ENCODE measurements at places on chromosomes 3 and 15. TPM values are rescaled to one million over a fixed set of nuclear protein-coding genes. Genes with fewer than 3 reads are reported as not detected.

DNA sequence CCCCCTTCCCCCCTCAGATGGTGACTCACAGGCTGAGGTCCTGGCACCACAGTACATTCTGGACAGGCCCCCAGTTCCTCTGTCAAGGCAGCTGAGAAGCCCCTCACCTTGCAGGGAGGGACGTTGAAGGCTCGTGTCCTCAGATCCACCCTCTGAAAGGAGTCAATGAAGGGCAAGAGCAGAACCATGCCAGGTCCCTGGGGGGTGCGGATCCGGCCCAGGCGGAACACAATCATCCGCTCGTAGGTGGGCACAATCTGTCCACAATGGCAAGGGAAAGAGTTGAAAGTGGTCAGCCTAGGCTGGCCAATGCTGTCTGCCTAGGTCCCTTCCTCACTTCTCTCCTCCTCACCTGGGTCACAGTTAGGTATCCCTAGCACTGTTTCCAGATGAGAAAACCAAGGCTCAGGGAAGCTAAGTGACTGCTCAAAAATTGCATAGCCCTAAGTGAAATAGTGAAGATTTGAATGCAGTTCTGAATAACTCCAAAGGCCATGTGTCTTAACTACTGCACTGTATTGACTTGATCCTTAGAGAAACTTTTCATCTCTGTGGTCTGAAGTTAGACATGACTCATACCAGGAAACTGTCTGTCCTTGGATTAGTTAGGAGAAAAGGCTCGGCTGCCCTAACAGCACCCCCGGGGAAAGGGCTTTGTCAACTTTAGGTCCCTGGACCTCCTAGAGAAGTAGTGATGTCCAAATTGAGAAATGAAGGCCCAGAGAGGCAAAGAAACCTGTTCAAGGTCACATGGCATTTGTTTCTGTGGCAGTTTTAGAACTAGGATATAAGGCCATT is 2.9 kb downstream of the STOML1 start:
- DNase-seq: no peak
- H3K27me3 ChIP-seq: no peaks in the 10 kb centered on the region
- no peak overlapping the region for H3K27ac ChIP-seq
- H3K4me3 ChIP-seq: no peak overlapping the region
- H3K4me1 ChIP-seq: peaks cover 44% of the 10 kb centered on the region
- no peaks in the 10 kb centered on the region for H3K36me3 ChIP-seq

GRCh38 chr3:172034786-172035685 is 4.3 kb upstream of the FNDC3B start:
- H3K27ac ChIP-seq: no peak overlapping the region
- no peak overlapping the region for H3K4me3 ChIP-seq
- H3K36me3 ChIP-seq: no peaks in the 10 kb centered on the region

GRCh38 chr3:32384938-32385337 is 6.7 kb upstream of the CMTM7 start:
- no peaks in the 10 kb centered on the region for H3K27me3 ChIP-seq
- no peak overlapping the region for H3K4me3 ChIP-seq
- H3K4me1 ChIP-seq: no peaks in the 10 kb centered on the region
- DNase-seq: no peak
- H3K36me3 ChIP-seq: no peaks in the 10 kb centered on the region

GRCh38 chr3:188516515-188516914 is 362.6 kb downstream of the LPP start:
- no peaks in the 10 kb centered on the region for H3K36me3 ChIP-seq
- H3K4me1 ChIP-seq: no peaks in the 10 kb centered on the region
- no peaks in the 10 kb centered on the region for H3K27me3 ChIP-seq
- no peak for DNase-seq
- no peak overlapping the region for H3K4me3 ChIP-seq

- H3K4me1 ChIP-seq: no peaks in the 10 kb centered on the region
- no peak overlapping the region for H3K27ac ChIP-seq
- H3K36me3 ChIP-seq: no peaks in the 10 kb centered on the region
Measured at GRCh38 chr15:32222716-32223115, 180.4 kb downstream of the GOLGA8K start.

GPR176 gene
- 0.33 TPM for polyA plus RNA-seq

GRCh38 chr15:80976851-80977250 is 12.8 kb downstream of the MESD start:
- no peak overlapping the region for H3K27ac ChIP-seq
- H3K4me3 ChIP-seq: no peak overlapping the region

ANKUB1 gene
- polyA plus RNA-seq: not detected

DNA sequence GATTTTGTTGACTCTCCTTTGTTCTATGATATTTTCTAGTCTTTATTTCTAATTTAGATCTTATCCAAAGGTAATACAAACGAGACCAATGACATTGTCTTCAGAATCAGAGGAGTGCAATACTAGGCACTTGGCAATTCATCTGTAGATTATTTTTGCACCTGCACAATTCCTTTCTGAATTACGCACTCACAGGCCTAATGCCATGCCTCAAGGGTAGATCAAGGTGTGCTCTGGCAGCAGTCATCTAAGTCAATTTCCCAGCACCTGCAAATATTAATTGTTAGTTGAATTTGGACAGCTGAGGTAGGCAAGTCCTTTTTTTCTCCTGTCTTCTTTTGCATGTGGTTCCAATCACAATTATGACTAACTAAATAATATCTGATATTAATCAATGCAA is 653.2 kb downstream of the ROBO2 start:
- H3K27ac ChIP-seq: no peak overlapping the region
- no peaks in the 10 kb centered on the region for H3K27me3 ChIP-seq
- DNase-seq: no peak

DNA sequence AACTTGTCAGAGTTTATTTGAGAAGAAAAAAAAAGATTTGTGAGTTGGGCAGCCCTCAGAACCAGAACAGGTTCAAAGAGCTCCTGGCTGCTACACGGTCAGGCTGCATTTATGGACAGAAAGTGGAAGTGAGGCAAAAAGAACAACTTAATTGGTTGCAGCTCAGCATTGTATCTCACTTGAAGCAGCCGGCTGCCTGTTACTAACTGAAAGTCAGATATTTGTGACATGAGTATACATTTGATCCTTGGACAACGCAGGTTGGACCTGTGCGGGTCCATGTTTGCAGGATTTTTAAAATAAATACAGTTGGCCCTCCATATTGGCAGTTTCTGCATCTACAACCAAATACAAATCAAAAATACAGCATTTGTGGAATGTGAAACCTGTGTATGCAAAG is 7.5 kb upstream of the ALDH1L1 start:
- no peaks in the 10 kb centered on the region for H3K4me1 ChIP-seq
- H3K27ac ChIP-seq: no peak overlapping the region
- no peaks in the 10 kb centered on the region for H3K27me3 ChIP-seq

HERC2 gene
- polyA plus RNA-seq: 26.3 TPM

- 0 out of 2 replicates have a peak overlapping the region, but pooled peaks have one; percentile 27 for H3K27ac ChIP-seq
- no peaks in the 10 kb centered on the region for H3K36me3 ChIP-seq
Measured at GRCh38 chr3:151875759-151876158, 2.3 kb downstream of the SUCNR1 start.

C2CD4A gene
- not detected for polyA plus RNA-seq

GRCh38 chr15:78012643-78013077 is 64.9 kb downstream of the TBC1D2B start:
- no peak overlapping the region for H3K27ac ChIP-seq
- H3K4me1 ChIP-seq: no peaks in the 10 kb centered on the region
- H3K4me3 ChIP-seq: no peak overlapping the region
- peaks cover 18% of the 10 kb centered on the region for H3K36me3 ChIP-seq
- DNase-seq: no peak

- H3K27ac ChIP-seq: no peak overlapping the region
- no peak for DNase-seq
- H3K4me1 ChIP-seq: no peaks in the 10 kb centered on the region
- H3K4me3 ChIP-seq: no peak overlapping the region
- no peaks in the 10 kb centered on the region for H3K27me3 ChIP-seq
Measured at GRCh38 chr15:36117296-36117787, 462.1 kb upstream of the CDIN1 start.

DNA sequence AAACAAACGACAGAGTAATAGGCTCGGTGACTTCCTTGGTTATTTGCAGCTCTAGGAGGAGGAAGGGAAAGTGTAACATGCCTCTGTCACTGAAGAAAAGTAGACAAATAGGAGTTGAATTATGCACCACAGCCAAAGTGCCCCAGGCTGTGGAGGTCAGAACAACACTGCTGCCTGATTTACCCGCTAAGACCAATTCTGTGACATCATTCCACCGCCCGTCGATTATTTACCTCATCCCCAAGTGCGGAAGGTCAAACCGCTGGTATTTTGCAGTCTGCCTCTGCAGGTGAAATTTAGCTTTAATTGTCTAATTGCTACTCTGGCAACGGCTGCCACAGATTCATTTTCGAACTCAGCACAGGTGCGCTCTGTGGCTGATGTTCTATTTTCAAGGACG is 106.3 kb upstream of the PRICKLE2 start:
- H3K4me1 ChIP-seq: no peaks in the 10 kb centered on the region
- H3K36me3 ChIP-seq: no peaks in the 10 kb centered on the region
- no peak overlapping the region for H3K4me3 ChIP-seq
- no peaks in the 10 kb centered on the region for H3K27me3 ChIP-seq
- H3K27ac ChIP-seq: no peak overlapping the region
- no peak for DNase-seq

DNA sequence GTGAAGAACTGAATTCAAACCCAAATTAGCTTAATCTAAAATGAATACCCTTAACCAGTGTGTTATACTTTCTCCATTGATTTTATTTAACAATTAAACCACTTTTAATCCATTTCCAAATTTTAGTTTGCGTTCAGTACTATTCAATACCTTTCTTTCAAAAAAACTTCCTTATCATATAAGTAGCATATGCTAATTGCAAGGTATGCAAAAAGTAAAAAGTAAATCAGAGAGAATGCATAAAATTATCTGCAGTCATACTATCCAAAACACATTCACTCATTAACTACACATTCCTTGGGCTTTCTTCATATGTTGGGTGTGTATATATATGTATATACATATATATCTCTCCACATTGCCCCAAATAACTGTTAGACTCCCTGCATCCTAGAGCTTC is 208.8 kb downstream of the CADM2 start:
- H3K27me3 ChIP-seq: no peaks in the 10 kb centered on the region
- no peak overlapping the region for H3K4me3 ChIP-seq
- no peak for DNase-seq
- no peak overlapping the region for H3K27ac ChIP-seq
- no peaks in the 10 kb centered on the region for H3K4me1 ChIP-seq

- peaks cover 22% of the 10 kb centered on the region for H3K4me1 ChIP-seq
- H3K36me3 ChIP-seq: no peaks in the 10 kb centered on the region
- H3K4me3 ChIP-seq: peak overlapping the region; percentile 50
- H3K27me3 ChIP-seq: no peaks in the 10 kb centered on the region
Measured at GRCh38 chr15:73965094-73965757, 26.9 kb downstream of the STOML1 start.

- no peaks in the 10 kb centered on the region for H3K4me1 ChIP-seq
- no peak overlapping the region for H3K4me3 ChIP-seq
- no peak overlapping the region for H3K27ac ChIP-seq
- DNase-seq: no peak
Measured at GRCh38 chr3:155981669-155982068, 111.2 kb downstream of the GMPS start.

GRCh38 chr3:13020159-13020750 is 53.0 kb downstream of the IQSEC1 start:
- peaks cover 53% of the 10 kb centered on the region for H3K4me1 ChIP-seq
- DNase-seq: no peak
- H3K27me3 ChIP-seq: no peaks in the 10 kb centered on the region

DNA sequence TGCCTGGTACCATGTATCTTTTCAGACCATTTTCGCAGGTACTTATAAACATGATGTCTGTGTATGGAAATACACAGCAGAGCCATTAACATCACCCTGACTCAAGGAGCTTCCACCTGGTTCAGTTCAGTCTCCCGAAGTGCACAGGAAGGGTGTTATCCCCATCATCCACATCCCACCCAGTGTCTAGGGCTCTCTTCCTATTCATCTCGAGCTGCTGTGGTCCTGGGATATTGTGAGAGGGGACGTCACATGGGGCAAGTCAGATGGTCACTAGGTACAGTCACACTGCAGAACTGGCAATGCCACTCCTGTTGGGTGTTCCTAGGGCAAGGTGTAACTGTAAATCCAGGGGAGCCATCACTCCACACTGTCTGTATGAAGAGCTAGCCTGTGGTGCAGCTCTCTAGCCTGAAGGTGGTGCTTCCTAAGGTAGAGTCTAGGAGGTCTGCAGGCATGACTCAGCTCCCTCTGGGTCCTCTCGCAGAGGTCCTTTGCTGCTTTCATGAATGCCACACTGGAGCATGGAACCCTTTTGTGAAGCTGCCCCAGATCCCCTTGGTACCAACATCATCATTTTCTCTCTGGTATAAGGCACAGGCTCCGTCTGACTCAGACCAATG is 13.9 kb downstream of the ISLR2 start:
- H3K36me3 ChIP-seq: no peaks in the 10 kb centered on the region
- H3K27ac ChIP-seq: no peak overlapping the region
- H3K4me3 ChIP-seq: no peak overlapping the region
- no peaks in the 10 kb centered on the region for H3K27me3 ChIP-seq
- no peak for DNase-seq

DNA sequence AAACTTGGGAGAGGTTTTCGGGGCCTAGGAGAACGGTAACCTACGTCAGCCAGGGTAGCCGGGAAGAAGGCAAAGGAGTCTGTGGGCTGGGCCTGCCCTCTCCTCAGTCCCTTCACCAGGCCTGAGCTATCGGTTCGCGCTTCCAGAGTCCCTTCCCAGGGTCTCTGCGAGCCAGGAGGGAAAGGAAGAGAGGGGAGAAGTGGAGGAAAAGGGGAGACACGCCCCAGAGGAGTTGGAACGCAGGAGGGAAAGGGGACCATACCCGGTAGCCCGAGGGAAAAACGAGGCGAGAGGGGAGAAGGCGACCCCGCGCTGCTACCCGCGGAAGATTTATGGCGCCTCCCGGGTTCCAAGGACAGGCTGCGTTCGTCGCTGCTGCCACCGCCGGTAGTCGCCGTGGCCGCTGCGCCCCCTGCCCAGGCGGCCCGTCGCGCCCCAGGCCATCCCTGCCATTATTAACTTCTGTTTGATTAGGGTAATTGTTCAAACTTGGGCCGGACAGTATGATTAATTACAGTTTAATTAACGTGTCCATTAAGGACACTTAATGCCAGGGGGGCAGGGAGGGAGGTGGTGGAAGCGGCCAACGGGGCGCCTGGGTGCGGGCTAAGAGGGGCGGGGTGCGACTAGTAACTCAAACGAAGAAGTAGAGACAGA is 3.4 kb upstream of the SKOR1 start:
- DNase-seq: no peak
- no peaks in the 10 kb centered on the region for H3K4me1 ChIP-seq
- no peak overlapping the region for H3K4me3 ChIP-seq
- peaks cover 34% of the 10 kb centered on the region for H3K27me3 ChIP-seq

DNA sequence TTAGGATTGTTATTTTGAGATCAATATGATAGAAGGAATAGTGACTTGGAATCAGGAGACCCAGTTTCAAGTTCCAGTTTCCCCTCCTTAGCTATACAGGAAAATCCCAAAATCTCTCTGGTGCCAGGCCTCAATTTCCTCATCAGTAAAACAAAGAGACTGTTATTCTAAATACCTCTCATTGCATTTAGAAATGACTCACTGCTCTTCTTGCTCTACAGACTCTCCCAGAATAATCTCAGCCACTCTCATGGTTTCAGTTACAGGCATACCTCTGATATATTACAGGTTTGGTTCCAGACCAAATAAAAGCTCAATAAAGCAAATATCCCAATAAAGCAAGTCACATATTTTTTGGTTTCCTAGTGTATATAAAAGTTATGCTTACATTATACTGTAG is 28.3 kb downstream of the IMPG2 start:
- no peaks in the 10 kb centered on the region for H3K36me3 ChIP-seq
- no peaks in the 10 kb centered on the region for H3K27me3 ChIP-seq
- H3K4me1 ChIP-seq: no peaks in the 10 kb centered on the region
- H3K4me3 ChIP-seq: no peak overlapping the region
- no peak overlapping the region for H3K27ac ChIP-seq

- no peaks in the 10 kb centered on the region for H3K4me1 ChIP-seq
- no peaks in the 10 kb centered on the region for H3K27me3 ChIP-seq
- no peak overlapping the region for H3K27ac ChIP-seq
- H3K36me3 ChIP-seq: no peaks in the 10 kb centered on the region
- DNase-seq: no peak
Measured at GRCh38 chr3:192570821-192571791, 156.2 kb downstream of the FGF12 start.
